ENCODE measurements at places on chromosomes 2 and 18.

- DNase-seq, result no peak
These were observed 30.6 kb downstream of the SEPTIN10 start for GRCh38 chr2:109582928-109583895.

- DNase-seq, result no peak
These were observed 133.0 kb downstream of the COL6A3 start for GRCh38 chr2:237280939-237281338.

- no peak for DNase-seq
These were observed 37.2 kb downstream of the PRKCE start for GRCh38 chr2:45688479-45689298.

DNA sequence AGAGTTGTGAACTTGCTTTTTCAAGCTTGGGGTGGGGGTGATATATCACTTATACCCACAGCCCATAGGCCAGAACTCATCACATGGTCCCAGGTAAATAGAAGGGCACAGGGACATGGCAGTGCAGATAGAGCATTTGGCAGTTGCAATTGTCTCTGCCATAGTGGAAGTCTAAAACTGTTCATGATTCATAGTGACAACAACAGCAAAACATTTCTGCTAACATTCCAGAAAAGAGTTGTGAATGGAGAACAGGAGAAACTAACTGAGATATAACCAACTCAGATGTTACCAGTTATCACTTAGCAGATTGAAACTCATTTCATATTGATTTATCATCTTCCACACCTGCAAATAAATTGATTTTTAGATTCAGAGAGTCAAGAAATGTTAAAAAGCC lies 278.6 kb upstream of the KYNU start:
- no peak for DNase-seq

DNA sequence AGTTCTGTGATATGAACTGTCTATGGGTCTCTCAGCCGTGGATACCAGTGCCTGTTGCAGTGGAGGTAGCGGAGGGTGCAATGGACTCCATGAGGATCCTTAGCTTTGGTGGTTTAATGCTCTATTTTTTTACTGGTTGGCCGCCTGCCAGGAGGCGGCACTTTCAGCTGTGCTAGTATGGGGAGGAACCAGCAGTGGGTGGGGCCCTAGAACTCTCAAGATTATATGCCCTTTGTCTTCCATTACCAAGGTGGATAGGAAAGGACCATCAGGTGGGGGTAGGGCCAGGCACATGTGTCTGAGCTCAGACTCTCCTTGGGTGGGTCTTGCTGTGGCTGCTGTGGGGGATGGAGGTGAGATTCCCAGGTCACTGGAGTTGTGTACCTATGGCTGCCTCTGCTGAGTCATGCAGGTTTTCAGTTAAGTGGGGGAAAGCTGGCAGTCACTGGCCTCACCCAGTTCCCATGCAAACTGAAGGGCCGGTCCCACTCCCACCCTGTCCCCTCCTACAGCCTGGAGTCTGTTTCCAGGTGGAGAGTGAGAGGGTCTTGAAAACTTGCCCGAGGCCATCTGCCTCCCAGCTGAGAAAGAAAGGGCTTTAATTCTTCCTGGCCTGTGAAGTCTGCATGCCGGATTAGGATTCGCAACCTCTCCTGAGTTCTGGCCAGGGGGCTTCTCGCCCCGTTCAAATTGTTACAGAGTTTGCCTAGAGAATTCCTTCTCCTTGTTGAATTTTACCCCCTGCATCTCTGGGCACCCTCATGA lies 14.5 kb downstream of the KCNS3 start:
- DNase-seq, result no peak

- no peak for DNase-seq
These were observed 248.7 kb upstream of the PIK3C3 start for GRCh38 chr18:41706301-41706700.

DNA sequence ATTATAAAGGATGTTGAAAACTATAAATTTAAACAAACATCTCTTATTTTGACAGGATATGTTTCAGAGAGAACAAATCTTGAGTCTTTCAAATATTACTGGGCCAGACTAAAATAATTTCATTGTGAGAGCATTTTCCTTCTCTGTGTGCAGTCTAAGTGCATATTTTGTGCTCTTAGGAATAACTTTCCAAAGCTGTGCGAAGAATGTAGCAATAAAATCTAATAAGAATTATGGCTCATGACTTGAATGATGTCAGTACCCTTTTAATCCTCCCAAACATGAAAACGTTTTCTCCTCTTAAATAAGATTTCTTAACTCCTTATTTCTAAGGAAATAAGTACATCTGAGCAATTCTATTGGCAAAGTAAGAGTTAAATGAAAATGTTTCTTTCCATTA lies 76.2 kb upstream of the EFEMP1 start:
- no peak for DNase-seq

- DNase-seq, result no peak
These were observed 98.7 kb downstream of the MYCN start for GRCh38 chr2:16039055-16039454.

DNA sequence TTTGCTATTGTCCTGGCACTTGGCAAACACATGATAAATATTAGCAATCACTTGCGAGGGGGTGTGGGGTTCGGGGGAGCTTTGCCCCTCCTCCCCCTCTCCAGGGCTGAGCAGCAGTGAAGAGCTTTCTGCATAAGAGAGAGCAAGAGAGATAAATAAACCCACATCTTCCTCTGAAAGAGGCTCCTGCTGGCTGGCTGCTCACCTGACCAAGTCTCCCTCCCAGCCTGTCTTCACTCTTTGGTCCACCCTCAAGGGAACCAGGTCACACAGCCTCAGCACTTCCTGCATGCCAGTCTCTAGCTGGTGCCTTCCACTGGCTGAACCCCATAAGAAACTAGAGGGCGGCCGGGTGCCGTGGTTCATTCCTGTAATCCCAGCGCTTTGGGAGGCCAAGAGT lies 18.5 kb upstream of the YWHAQ start:
- DNase-seq, result no peak

DNA sequence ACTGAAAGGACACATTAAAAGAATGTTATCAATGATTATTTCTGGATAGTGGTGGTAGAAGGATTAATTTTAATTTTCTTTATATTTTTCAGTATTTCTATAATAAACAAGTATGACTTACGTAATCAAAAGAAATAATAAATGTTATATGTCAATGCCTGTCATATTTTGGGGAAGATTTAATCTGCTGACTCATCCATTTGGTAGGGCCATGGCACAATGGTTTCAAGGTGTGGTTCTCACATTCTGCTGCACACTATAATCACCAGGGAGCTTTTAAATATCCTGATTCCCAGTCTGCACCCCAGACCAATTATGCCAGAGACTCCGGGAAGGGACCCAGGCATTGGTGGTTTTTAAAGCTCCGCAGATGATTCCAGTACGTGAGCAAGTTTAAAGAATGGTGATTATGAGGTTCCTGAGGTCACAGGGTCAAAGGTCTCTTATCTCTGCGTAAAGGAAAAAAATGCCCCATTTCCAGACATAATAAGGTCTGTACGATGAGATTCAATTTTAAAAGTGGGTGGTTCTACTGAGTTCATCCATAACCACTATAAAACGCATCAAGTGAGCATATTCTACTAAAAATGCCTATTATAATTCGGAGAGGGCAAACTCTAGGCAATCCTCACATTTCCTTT lies 27.2 kb downstream of the WIPF1 start:
- no peak for DNase-seq

DNA sequence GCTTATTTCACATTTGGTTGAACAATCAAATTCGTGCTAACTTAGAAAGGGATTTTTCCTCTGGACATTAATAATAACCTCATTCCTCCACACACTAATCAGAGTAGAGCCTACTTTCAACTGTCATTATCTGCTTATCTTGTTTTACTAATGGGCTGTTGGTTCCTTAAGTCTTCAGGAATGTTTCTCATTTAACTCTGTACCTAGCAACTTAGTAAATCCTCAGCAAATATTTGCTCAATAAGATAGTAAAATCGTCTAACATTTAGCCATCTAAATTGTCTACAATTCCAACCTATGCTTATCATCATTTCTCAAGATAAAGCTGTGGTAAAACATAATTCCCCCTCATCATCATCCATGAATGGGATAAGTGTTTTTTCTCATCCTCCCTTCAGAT lies 98.1 kb downstream of the CDH2 start:
- DNase-seq, result no peak
